ENCODE measurements at places on chromosomes 4 and X.

DNA sequence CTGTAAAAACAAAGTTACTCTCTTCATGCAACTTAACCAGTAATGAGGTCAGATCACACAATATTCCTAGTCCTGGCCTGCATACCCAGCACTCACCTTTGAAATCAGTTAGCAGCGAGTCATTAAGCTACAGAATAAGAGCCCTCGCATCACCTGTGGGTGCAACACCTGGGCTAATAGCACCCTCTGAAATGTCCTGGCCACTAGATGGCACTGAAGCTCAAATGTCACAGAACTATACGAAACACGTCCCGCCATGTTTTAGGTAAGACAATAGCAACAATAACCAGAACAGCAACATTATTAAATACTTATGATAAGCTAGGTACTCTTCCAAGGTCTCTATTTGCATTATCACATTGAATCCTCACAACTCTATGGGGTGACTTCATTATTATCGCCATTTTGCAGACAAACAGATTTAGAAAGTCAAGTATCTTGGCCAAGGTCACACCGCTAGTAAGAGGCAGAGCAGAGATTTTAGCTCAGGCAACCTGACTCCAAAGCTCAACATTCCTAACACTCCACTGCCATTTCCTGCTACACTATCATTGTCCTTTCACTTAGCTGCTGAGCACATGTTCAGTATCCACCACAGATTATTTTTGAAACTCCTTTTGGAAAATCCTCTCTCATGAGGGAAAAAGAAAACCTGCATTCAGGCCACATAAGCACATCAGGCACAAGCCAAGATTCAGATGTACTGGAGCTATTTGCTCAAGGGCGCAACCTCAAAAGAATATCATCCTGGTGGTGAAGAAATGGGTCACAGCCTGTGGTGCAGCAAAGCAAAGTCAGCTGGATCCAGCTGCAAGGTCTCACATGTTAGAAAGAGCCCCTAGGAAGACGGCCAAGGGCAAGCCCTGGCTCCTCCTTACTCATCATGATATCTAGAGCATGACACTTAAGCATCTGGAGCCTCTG, 59.5 kb upstream of the KDR start:
- peak; percentile 11 for DNase-seq

DNA sequence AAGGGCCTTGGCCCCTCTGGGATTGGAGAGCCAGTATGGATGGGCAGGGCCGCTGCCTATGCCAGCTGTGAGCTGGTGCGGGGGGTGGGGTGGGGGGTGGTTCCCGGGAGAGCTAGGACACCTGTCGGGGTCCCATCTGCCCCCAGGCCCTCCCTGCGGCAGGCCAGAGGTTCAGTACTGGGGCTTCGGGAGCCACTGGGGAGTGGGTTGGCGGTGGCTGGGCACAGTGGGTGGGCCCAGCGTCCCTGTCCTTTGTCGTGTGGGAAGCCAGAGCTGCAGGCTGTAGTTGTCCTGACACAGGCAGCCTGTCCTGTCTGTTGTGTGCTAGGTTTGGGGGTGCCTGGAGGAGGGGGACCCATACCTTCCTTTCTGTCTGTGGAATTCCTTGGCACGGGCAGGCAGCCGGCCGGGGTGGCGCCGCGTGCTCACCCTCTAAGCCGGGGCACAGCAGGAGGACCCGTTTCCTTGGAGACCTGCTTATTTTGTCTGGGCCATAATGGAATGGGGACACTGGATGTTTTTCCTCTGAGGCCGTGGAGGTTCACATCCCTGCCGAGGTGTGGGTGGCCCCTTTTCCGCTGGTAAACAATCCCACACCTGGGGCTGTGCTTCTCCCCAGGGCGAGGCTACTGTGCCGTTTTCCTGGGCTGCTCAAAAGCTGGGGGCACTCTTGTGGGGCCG, 14.8 kb downstream of the DOK7 start:
- DNase-seq, result no peak

DNA sequence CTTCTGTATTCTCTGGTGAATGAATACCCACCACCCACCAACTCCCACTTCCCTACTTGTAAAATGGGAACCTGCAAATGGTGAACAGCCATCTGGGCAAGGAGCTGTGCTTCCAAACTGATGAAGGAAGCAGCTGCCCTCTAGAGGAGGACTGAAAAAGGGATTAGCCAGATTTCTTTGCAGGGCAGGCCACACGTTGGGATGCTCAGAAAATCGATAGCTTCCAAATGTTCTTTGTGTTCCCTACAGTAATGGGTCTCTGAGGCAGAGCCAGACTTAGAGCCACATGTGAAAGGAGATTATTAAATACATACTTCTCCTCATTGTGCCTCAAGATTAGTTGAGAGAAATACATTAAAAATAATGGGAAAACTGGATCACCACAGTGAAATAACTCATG, 39.3 kb upstream of the LPAR4 start:
- DNase-seq, result no peak

DNA sequence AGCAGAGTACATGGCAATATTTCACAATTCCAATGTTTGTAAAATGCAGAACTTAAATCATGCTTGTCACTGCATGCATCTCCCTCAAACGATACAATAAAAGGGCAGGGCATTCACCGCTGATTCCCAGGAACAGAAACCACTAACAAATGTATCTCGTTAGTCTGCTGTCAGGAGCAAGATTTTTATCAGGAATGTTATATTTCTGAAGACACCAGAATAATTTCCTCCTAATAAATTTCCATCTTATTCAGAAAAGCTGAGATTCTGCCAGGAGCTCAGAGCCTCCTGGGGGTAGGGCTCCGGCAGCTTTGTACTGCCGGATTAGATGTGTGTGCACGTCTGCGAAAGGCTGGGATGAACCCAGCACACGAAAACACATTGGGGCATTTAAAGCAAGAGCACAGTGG, 54.0 kb upstream of the LDB2 start:
- DNase-seq, result no peak

DNA sequence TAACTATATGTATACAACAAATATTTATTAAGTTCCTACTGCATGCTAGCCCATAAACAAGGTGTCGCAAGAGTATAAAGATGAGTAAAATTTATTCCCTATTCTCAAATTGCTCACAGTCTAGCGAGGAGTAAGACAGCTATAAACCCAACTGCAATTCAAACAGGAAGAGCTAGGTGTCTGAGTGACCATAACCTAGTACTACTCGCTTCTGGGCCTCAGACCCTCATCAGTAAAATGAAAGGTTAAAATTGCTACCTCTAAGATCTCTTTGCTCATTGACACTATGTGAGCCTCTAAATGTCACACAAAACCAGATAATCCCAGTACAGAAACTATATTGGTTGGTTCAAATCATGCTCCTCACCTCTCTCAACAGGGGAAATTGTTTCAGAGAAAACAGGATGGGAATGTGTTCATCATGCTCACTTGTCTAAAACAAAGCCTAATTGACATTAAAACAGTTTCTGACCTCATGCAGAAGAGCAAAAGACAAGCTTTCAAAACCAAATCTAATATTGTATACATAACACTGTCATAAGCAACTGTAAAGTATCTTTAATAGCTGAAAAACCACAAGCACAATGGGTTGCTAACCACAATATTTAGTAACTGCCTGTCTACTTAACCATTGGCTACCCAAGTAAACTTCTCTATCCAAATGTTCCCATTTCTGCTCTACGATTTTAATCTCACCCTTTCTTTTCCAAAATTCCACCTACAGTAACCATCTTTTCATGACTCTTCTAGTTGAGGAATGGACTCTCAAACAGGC, 264.6 kb upstream of the FMR1 start:
- DNase-seq, result no peak

DNA sequence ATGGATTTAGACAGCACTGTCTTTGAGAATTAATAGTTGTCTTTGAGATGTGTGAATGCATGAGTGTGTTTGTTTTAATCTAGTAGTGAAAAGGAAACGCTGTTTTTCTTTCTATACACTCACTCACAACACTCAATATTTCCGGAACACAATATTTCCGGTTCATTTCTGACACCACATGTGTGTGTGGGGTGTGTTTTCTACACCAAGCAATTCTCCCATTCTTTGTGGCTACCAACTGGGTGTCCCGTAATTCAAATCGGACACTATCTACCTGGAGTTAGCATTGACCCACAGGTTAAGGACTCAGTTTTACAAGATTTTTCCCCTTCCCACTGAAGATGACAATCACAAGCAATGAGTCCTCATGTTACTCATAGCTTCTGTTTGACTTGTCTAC, 113.9 kb downstream of the SNCA start:
- no peak for DNase-seq

GRCh38 chr4:40731792-40732245, 17.9 kb upstream of the NSUN7 start:
- DNase-seq, result peak; percentile 4

- DNase-seq, result no peak
Measured at GRCh38 chr4:84901740-84902281, 64.7 kb downstream of the WDFY3 start.

- DNase-seq, result no peak
Measured at GRCh38 chr4:11111876-11112275, 316.8 kb downstream of the HS3ST1 start.

DNA sequence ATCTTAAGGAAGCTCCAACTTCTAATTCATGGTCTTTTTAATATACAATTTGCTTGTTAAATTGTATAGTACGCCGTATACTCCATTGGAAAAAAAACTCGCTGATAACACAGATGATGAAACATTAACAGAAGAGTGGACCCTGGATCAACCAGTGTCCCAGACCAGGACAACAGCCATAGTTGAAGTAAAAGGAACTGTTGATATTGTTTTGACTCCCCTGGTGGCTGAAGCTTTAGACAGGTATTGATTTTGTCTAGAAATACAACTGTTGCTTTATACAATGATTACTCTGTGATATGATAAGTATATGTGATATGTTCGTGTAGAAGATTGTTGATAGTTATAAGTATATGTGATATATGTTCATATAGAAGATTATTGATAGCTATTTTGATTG, 91.7 kb downstream of the BLTP1 start:
- no peak for DNase-seq

GRCh38 chrX:125131164-125131563, 188.5 kb upstream of the TEX13C start:
- no peak for DNase-seq

DNA sequence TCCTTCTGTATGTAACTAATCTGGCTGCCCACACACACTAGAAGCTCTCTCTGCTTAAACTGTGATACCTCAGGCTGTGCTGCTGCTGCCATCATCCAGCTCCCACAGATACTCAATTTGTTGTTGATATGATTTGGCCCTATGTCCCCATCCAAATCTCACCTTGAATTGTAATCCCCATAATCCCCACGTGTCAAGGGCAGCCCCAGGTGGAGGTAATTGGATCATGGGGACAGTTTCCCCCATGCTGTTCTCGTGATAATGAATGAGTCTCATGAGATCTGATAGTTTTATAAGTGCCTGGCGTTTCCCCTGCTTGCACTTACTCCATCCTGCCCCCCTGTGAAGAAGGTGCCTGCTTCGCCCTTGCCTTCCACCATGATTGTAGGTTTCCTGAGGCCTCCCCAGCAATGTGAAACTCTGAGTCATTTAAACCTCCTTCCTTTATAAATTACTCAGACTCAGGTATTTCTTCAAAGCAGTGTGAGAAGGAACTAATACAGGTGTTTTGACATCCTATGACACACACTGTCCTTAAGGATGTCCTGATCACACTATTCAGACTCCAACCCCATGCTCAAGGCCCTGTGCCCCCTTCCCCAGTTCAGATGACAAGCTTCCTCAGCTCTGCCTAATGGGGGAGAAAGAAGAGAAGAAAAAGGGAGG, 2.9 kb upstream of the ATOH1 start:
- DNase-seq, result no peak

- DNase-seq, result no peak
Measured at GRCh38 chrX:35842674-35843073, 44.5 kb downstream of the MAGEB16 start.

DNA sequence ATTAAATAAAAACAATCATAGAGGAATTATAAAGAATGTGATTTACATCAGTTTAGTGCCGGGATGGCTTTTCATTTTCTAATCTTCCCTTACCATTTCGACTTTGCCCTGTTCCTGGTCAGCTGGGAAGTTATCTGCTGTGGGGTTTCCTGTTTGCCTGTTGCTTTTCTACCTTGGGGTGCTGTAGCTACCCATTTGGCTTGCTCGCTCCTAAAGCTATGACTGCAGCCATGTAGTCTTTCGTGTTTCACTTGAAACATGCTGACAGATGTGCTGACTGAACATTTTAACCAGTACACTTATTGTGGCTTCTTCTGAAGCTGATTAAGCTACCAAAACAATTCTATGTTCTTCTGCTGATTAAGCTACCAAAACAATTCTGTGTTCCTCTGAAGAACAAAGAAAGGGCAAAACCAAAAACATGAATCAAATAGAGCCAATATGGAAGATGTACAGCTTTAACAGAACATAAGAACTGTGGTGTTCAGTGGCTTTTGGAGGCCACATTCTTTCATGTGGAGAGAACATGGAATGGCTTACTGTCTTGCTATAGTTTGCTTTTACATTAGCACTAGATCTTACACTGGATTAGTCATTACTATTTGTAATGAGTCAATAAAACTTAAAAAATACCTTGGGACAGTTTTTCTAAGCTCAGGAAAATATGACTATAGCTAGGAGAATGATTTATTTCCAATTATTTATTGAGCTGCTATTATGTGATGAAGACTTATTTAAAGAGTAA, 440.4 kb downstream of the SPRY1 start:
- DNase-seq, result no peak

- DNase-seq, result no peak
Measured at GRCh38 chrX:8683687-8684086, 48.2 kb downstream of the ANOS1 start.

GRCh38 chrX:148647651-148648050, 147.2 kb downstream of the AFF2 start:
- no peak for DNase-seq

DNA sequence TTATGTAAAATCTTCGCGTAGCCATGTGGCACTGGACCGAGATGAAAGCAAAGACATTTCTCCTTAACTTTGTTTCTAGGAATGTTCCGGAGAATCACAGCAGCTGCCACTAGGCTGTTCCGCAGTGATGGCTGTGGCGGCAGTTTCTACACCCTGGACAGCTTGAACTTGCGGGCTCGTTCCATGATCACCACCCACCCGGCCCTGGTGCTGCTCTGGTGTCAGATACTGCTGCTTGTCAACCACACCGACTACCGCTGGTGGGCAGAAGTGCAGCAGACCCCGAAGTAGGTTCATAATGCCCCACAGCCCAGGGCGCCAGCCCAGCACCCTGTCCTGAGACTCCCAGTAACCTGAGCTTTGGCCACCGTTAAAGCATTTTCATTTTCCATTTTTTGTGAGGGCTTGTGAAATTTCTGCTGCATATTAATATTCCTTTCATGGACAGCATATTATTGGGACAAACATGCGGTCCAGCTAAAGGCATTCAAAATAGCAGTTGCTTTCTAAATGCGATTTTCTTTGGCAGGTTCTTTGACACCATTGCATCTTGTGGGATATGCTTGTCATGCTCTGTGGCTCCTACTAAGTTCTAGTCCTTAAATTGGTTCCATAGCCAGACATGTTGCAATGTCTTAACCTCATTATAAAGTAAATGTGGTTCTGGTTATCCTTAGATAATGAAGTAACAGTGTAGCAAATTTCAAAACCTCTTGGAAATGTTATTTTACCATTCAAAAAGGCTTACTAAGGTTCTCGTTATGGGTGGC, 49.1 kb upstream of the MSANTD1 start:
- no peak for DNase-seq

GRCh38 chr4:86296865-86297264, 63.0 kb downstream of the MAPK10 start:
- DNase-seq, result no peak

GRCh38 chr4:177016541-177017141, 223.9 kb upstream of the VEGFC start:
- no peak for DNase-seq

GRCh38 chr4:152935143-152935542, 980 bp upstream of the FHDC1 start:
- DNase-seq, result no peak
